NCI-H774 (cell line): ENCODE measurements at places on chromosomes 1 and 21.

DNA sequence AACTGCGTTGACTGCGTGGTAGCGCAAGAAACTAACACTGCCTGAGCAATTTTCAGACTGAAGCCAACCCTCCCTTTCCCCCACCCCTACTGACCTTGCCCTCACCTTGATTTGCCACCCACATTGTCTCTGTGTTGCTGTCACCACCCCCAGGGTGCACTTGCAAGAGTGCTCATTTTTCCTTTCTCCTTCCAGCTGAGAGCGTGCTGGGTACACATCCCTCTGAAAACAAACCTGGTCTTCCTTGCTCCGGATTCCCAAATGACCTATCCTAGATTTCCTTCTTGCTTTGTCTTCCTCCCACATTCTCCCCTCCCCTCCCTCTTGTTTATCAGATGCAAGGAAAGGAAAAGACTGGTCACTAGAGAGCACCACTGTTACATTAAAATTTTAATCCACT lies 24.2 kb downstream of the MPZ start:
- no peak for DNase-seq

GRCh38 chr1:18800258-18800657 lies 59.2 kb downstream of the TAS1R2 start:
- DNase-seq = no peak

GRCh38 chr1:12336413-12336812 lies 106.6 kb downstream of the VPS13D start:
- DNase-seq = no peak

GRCh38 chr1:209989525-209989924 lies 51.5 kb downstream of the SYT14 start:
- DNase-seq = peak; percentile 6

GRCh38 chr1:167720965-167721616 lies 691 bp upstream of the MPZL1 start:
- DNase-seq = no peak

DNA sequence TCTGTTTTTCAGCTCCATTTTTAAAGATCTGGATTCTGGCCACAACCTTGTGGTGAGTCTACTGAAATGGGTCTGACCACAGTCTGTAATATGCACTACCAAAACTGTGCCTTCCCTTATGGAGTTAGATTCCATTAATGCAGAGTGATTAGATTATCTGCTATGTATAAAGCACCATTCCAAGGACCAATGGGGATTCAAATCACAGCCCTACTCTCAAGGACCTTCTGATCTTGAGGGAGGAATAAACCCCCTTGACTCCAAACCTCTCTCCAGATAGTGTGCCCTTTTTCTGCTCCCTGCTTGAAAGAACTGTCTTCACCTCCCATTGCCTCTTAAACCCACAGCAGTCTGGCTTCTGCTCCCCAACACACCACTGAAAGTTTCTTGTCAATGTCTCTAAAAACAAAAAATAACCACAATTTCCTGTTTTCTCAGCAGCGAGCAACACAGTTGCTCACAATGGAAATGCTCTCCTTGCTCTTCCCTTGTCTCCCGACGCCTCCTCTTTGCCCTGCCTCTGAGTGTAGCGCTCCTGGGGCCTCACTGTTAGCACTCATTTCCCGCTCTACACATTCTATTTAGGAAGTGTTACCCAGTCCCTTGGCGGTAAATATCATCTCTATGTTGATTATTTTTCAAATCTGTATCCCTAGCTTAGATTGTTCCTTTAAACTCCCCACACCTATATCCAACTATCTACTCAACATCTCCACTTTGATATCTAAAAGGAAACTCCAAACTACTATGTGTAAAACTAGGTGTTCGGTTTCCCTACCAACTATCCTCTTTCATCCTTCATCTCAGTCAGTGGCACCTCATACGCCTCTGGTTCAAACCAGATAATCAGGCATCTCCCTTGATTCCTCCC lies 13.6 kb downstream of the PCNX2 start:
- DNase-seq = no peak
